ENCODE measurements at places on chromosomes 7 and 10. TPM values are rescaled to one million over a fixed set of nuclear protein-coding genes. Genes with fewer than 3 reads are reported as not detected.

DNA sequence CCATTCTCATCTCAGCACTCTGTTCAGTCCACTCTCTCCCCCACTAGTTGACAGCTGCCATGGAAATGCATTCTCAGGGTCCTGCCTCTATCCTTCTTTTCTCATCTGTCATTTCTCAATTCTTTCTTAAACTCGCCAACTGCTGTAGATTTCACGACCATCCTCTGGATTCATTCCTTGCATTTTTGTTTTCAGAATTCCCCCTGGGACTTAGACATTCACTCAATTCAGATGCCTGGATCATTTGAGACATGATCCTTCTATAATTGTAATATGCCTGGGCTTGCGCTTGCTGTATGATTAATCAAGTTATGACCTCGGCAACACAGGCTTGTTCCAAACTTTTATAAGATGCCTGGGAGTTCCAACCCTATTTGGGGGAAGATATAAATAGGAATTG, 104.5 kb downstream of the RAB11FIP2 start:
- H3K36me3 ChIP-seq: no peaks in the 10 kb centered on the region
- no peak overlapping the region for H3K4me3 ChIP-seq
- no peak for DNase-seq
- no peaks in the 10 kb centered on the region for H3K4me1 ChIP-seq

- no peaks in the 10 kb centered on the region for H3K4me1 ChIP-seq
- DNase-seq: no peak
- H3K27me3 ChIP-seq: no peaks in the 10 kb centered on the region
- no peak overlapping the region for H3K27ac ChIP-seq
- no peak overlapping the region for H3K4me3 ChIP-seq
Observed at GRCh38 chr7:48438206-48438605, 266.9 kb downstream of the ABCA13 start.

GRCh38 chr10:109726473-109726872, 196.8 kb downstream of the XPNPEP1 start:
- no peak overlapping the region for H3K27ac ChIP-seq
- H3K36me3 ChIP-seq: no peaks in the 10 kb centered on the region
- DNase-seq: no peak
- no peaks in the 10 kb centered on the region for H3K27me3 ChIP-seq

GRCh38 chr10:117818721-117819120, 228.0 kb downstream of the RAB11FIP2 start:
- DNase-seq: no peak
- H3K36me3 ChIP-seq: no peaks in the 10 kb centered on the region
- H3K4me1 ChIP-seq: no peaks in the 10 kb centered on the region
- peaks cover 71% of the 10 kb centered on the region for H3K27me3 ChIP-seq
- no peak overlapping the region for H3K27ac ChIP-seq

GRCh38 chr10:132575320-132576201, 38.0 kb downstream of the INPP5A start:
- no peak overlapping the region for H3K4me3 ChIP-seq
- H3K4me1 ChIP-seq: peaks cover 10% of the 10 kb centered on the region
- H3K27me3 ChIP-seq: no peaks in the 10 kb centered on the region
- H3K36me3 ChIP-seq: no peaks in the 10 kb centered on the region

- H3K27me3 ChIP-seq: peaks cover 27% of the 10 kb centered on the region
- H3K4me3 ChIP-seq: peak overlapping the region; percentile 82
- H3K4me1 ChIP-seq: peaks cover 2% of the 10 kb centered on the region
- peak overlapping the region; percentile 50 for H3K27ac ChIP-seq
Observed at GRCh38 chr10:59708816-59709394, 745 bp downstream of the SLC16A9 start.

DNA sequence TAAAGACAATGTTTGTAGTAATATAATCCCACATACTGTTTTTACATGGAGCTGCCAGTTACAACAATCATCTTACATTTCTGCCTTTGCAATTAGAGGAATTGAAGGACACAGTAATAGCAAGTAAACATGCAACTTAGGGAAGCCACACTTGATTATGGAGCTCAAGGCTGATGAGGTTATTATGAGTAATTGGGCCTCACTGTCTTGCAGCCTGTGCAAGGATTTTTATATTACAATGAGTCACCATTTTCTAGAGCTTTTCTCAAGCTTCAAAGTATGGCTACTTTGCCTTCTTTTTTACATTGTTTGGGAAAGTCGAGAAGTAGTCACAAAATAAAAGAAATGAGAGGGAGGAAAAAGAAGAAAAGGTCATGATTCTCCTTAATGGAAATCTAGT, 226.4 kb downstream of the KIAA1217 start:
- peaks cover 25% of the 10 kb centered on the region for H3K36me3 ChIP-seq
- H3K27ac ChIP-seq: no peak overlapping the region
- no peak overlapping the region for H3K4me3 ChIP-seq
- no peaks in the 10 kb centered on the region for H3K4me1 ChIP-seq

DNA sequence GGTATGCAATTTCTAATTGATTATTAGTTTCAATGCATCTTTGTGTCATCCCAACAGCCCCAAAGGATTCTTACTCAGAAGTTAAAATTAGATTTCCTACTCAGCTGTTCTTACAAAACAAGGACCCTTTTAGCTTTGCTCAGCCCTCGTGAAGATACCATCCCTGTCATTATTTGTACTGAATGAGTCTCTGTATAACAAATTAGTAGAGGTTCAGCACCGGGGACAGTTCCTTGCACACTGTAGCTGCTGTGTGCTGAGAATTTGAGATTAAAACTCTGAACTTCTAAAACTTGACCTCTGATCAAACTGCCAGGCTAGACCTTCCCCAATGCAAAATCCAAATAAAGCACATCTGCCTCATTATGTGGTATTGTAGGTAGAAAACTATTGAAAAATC, 299.1 kb downstream of the LHFPL3 start:
- DNase-seq: peak; percentile 80
- H3K4me1 ChIP-seq: no peaks in the 10 kb centered on the region
- H3K27me3 ChIP-seq: no peaks in the 10 kb centered on the region
- H3K4me3 ChIP-seq: no peak overlapping the region

- no peaks in the 10 kb centered on the region for H3K4me1 ChIP-seq
- H3K27me3 ChIP-seq: no peaks in the 10 kb centered on the region
- H3K4me3 ChIP-seq: no peak overlapping the region
- peak; percentile 69 for DNase-seq
- no peak overlapping the region for H3K27ac ChIP-seq
Observed at GRCh38 chr7:106029941-106030340, 66.9 kb downstream of the CDHR3 start.

GRCh38 chr7:45595809-45596664, 21.9 kb downstream of the ADCY1 start:
- DNase-seq: peak; percentile 20
- no peaks in the 10 kb centered on the region for H3K36me3 ChIP-seq
- no peak overlapping the region for H3K4me3 ChIP-seq
- no peaks in the 10 kb centered on the region for H3K4me1 ChIP-seq

- H3K27me3 ChIP-seq: peaks cover 8% of the 10 kb centered on the region
- H3K27ac ChIP-seq: no peak overlapping the region
- no peak for DNase-seq
- H3K36me3 ChIP-seq: no peaks in the 10 kb centered on the region
Observed at GRCh38 chr7:68078157-68078710, 1081.6 kb downstream of the TYW1 start.

DNA sequence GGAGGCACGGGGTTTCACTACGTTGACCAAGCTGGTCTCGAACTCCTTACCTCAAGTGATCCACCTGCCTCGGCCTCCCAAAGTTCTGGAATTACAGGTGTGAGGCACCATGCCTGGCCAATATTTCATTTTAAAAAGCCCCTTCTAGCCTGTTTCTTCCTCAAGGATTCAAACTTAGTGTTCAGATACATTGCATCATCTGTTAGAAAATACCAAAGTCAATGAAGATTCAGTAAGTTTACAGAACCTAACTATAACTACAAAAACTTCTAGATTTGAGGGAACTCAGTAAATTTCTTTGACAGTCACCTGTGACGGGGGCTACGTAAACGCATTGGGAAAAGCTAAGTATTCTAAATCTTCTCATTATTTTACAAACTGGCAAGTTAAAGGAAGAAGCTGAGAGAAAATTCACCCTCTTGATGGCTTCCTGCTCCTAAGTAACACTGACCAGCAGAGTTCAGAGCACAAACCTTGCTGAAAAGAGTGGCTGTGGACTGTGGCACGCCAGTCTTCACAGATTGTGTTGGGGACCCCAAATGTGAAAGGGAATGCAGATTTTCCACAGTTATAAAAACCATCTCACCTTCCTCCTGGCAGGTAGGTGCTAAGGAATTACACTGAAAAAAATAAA, 162.2 kb downstream of the PKD1L1 start:
- DNase-seq: no peak
- H3K4me1 ChIP-seq: no peaks in the 10 kb centered on the region
- peak overlapping the region; percentile 64 for H3K27ac ChIP-seq

GRCh38 chr10:10160821-10161312, 856.8 kb upstream of the CELF2 start:
- H3K36me3 ChIP-seq: no peaks in the 10 kb centered on the region
- no peak overlapping the region for H3K27ac ChIP-seq
- no peak for DNase-seq

- no peak overlapping the region for H3K27ac ChIP-seq
- no peak overlapping the region for H3K4me3 ChIP-seq
- no peaks in the 10 kb centered on the region for H3K4me1 ChIP-seq
- no peak for DNase-seq
Observed at GRCh38 chr7:126228356-126229061, 1024.2 kb downstream of the GRM8 start.

- DNase-seq: no peak
- no peaks in the 10 kb centered on the region for H3K27me3 ChIP-seq
- H3K4me3 ChIP-seq: no peak overlapping the region
- peaks cover 15% of the 10 kb centered on the region for H3K4me1 ChIP-seq
- H3K27ac ChIP-seq: no peak overlapping the region
Observed at GRCh38 chr10:119313024-119313423, 105.7 kb downstream of the GRK5 start.

DNA sequence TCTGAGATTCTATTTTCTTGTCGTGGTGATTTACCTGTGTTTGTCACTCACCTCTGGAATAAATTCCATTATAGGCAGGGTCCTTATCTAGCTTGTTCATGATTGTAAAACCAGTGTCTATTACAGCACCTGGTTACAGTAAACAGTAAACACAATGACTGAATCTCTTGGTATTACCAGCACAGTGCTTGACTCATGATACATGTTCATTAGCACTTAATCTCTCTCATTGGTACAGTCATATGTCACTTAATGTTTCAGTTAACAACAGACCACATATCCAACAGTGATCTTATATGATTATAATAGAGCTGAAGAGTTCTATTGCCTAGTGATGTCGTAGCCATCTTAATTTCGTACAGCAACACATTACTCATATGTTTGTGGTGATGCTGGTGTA, 1.6 kb upstream of the TASOR2 start:
- no peaks in the 10 kb centered on the region for H3K4me1 ChIP-seq
- H3K36me3 ChIP-seq: no peaks in the 10 kb centered on the region
- H3K4me3 ChIP-seq: no peak overlapping the region
- no peak overlapping the region for H3K27ac ChIP-seq

DNA sequence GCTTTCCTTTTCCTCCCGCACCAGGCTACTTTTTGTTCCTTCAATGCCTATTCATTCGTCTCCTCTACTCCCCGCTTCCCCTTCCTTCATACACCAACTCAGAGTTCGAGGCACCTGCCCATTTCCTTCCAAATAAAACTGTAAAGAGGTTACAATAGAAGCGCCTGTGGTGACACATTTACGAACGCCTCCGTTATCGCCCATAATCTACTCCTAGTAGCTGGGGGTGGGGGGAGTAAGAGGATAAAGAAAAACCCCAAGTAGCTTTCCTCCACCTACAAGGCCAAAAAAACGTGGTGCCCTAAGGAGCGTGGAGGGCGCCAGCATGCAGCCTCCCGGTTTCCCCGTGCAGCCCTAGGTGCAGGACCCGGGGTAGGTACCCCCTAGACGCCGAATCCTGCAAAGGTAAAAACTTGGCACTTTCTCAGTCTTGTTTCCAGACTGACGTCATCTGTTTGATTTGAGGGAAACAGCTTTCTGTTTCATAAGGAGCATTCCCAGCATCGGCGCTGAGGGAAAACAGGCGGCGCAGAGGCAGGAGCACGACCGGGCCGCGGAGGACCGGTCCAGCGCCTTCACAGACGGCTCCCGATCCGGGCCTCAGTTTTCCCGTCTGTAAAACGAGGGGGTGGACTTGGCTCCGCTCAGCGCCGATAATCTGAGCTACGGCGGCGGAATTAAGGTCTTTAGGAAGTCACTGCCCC, 922 bp downstream of the PPA1 start:
- peak; percentile 71 for DNase-seq
- peaks cover 27% of the 10 kb centered on the region for H3K36me3 ChIP-seq
- H3K27ac ChIP-seq: no peak overlapping the region
- H3K4me3 ChIP-seq: peak overlapping the region; percentile 90
- H3K4me1 ChIP-seq: no peaks in the 10 kb centered on the region

DNA sequence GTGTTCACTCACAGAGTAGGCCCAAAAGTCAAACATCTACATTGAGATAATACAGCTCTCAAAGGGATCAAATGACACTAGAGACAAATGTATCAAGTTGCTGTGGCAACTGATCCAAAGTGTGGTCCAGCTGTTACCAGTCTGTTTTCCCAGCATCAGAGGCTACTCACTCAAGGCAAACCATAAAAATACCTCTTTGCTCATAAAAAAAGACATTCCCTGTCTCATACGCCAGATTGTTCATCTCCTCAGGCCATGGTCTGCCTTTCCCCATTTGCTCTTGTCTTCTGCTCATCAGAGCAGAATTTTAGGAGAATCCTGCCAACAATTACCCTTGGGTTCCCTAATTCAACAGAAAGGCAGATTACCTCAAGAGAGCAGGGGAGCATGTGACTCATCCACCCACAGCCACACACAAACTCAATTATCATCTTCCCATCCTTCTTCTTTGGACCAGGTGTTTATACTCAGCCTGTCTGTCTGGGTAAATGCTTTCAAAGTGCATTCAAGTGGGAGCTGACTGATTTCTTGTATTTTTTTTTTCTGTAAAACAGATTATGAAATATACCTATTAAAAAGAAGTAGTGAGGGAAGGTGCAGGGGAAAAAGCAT, 226.5 kb upstream of the HPS1 start:
- no peaks in the 10 kb centered on the region for H3K4me1 ChIP-seq
- H3K36me3 ChIP-seq: no peaks in the 10 kb centered on the region
- no peak for DNase-seq

DNA sequence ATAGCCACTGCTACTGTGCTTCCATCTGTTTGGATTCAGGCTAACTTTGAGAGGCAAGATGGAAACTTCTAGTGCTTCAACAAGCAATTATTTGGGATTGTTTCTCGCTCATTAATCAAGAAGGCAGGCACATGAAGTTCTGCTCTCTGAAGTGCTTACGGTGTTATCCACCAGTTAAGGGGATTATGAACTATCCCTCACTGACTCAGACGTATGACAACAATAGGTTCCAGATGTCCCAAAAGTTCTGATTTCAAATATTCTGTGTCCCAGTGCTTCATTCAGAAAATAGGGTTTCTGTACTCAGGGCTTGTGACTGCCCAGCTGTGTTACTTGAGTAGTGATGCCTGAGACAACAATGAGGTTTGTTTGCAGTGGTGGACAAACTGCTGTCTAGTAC, 81.0 kb downstream of the HACD1 start:
- H3K36me3 ChIP-seq: no peaks in the 10 kb centered on the region
- H3K4me3 ChIP-seq: no peak overlapping the region
- H3K4me1 ChIP-seq: no peaks in the 10 kb centered on the region
- H3K27me3 ChIP-seq: no peaks in the 10 kb centered on the region

Gene DAGLB
- 19.0 TPM for total RNA-seq

Gene SHTN1
- total RNA-seq: 39.4 TPM

Gene ZPBP
- not detected for total RNA-seq

Gene COL1A2
- 209 TPM for total RNA-seq

Gene WASHC2A
- 42.3 TPM for total RNA-seq

Gene VAX1
- total RNA-seq: 4.0 TPM

Gene PLCE1
- 13.1 TPM for total RNA-seq

Gene SAMD9L
- not detected for total RNA-seq

Gene MRC1
- 0.08 TPM for total RNA-seq

Gene WIPF3
- total RNA-seq: 10.2 TPM

Gene PKD2L1
- not detected for total RNA-seq

Gene EPO
- total RNA-seq: 0.35 TPM

Gene RSU1
- 46.4 TPM for total RNA-seq

Gene HECTD2
- total RNA-seq: 13.4 TPM

Data from endodermal cell (in vitro differentiated cells).